ENCODE measurements at places on chromosomes 5 and 9.

DNA sequence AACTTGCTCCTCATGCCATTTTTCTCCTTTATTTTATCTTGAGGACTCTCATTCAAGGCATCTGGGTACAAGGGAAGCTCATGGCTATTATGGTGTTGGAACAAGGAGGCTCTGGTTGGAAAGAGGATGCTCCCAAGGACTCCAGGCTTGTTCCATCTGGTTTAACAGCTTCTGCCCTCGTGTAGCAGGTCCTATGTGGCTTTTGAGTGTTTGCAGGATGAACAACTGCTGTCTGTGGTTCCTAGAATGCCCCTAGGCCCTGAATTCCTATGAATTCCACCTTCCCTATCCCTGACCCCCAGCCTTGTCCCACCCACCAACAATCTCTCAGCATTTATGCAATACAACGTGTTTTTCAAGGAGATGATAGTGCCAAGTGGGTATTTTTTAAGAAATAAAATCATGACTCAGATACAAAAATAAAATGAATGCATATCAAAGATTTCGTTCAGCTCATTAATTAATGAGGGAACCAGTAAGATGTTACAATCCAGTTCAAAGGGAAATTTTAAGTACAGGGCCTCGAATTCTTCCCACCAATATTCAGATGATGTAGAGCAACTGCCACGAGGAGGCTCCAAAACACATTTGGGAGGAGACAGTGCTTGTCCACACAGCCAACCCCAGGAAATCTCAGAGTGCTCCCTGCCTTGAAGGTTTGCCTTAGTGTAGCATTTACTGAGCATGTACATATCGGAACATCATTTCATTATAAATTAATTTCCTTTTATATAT is 182.0 kb downstream of the MUSK start:
- DNase-seq, result no peak

GRCh38 chr5:173191561-173191960 is 43.4 kb downstream of the NKX2-5 start:
- DNase-seq, result no peak

GRCh38 chr5:57172466-57173318 is 1.2 kb upstream of the GPBP1 start:
- DNase-seq, result peak; percentile 76

- no peak for DNase-seq
Observed at GRCh38 chr5:119353213-119353612, 2.6 kb upstream of the TNFAIP8 start.

DNA sequence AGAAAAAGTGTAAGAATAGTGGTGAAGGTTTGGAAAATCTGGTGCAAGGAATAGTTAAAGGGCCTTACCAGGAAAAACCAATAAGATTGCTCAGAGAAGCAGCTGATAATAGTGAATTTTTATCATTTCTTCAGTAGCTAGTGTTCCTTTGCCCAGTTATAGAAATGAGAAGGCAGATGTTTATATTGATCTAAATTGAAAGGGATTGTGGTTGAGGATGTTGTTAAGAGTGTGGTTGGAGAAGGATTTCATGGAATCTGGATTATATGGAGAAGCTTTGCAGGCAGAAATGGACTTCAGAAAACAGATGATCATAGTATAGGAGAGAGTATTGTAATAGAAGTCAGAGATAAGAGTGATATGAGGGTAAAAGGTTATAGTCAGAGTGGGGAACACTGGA is 102.6 kb downstream of the XRCC4 start:
- no peak for DNase-seq

DNA sequence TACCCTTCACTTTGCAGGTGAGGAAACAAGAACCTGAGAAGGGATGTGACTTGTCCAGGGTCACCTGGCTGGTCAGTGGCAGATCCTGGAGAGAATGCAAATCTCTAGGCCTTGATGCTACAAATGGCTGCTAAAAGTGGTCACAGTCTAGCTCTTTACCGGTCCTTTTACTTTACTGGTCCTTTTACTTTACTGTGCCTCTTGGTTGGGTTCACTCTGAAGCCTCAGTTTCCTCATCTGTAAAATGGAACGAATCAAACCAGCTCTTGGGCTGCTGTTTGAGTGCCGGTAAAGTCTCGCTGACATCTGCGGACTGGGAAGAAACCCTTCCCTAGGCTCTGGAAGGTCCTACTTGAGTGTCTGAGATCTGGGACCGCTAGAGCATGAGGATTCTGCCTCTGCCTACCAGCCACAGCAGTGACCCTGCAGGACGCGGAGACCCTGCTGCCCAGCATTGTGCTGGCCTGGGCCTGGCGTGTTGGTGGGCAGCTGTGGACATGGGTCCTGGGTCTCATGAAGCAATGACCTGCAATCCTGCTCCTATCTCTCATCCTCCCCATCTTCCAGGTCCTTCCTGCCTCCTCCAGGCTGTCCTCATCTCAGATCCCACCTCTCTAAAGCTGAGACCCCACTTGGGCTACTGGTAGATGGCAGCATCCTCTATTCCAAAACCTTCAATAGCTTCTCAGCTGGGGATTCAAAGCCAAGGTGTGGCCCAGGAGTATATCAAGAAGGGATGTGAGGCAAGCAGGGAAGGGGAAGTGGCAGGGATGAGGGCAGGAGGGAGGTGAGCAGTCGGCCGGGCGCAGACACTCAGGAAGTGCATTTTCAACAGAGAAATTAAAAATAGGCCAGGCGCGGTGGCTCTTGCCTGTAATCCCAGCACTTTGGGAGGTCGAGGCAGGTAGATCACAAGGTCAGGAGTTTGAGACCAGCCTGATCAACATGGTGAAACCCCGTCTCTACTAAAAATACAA is 13.3 kb downstream of the CORO2A start:
- no peak for DNase-seq

DNA sequence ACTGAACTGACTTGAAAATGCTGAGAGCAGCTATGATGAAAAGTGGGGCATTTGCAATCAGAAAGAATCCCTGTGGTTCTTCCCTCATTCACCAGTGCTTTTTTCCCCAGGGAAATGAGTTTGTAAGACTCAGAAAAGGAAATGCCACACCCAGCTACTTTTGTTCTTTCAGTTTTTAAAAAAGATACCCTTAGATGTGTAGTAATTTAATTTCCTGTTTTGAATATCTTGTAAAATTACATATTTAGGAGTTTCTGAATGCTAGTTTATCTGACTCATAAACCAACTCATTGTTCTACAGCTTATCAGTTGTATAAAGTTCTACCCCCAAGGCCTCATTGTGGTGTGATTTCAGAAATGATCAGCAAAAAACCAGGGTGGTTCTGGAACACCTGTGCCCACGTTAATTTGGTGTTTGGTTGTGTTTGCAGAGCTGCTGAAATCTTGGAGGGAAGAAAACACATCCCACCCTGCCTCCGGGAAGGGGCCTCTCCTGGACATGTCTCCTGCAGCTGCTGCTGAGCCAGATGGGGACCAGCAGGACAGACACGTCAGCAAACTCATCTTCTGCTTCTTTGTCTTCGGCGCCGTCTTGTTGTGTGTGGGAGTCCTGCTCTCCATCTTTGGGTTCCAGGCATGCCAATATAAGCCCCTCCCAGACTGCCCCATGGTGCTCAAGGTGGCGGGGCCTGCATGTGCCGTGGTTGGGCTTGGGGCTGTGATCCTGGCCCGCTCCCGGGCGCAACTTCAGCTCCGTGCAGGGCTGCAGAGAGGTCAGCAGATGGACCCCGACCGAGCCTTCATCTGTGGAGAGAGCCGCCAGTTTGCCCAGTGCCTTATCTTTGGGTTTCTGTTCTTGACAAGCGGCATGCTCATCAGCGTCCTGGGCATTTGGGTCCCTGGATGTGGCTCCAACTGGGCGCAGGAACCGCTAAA is 2.8 kb downstream of the TMEM171 start:
- no peak for DNase-seq

- no peak for DNase-seq
Observed at GRCh38 chr5:39459071-39459470, 34.3 kb upstream of the DAB2 start.

DNA sequence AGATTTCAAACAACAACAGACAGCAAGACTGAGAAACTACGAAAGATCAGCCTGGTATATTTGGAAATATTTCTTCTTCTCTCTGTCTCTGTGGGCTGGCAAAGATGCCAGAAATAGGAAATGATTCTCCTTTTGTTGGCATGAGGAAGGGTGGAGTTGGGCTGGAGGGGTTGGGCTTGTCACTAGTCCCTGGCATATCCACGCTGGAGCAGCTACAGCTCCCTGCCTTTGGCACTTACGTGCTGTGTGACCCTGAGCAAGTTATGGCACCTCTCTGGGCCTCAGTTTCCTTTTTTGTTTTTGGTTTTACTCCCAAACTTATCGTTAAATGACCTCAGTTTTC is 354 bp upstream of the KCNMB1 start:
- no peak for DNase-seq
